ENCODE measurements at places on chromosomes 6 and 20.

DNA sequence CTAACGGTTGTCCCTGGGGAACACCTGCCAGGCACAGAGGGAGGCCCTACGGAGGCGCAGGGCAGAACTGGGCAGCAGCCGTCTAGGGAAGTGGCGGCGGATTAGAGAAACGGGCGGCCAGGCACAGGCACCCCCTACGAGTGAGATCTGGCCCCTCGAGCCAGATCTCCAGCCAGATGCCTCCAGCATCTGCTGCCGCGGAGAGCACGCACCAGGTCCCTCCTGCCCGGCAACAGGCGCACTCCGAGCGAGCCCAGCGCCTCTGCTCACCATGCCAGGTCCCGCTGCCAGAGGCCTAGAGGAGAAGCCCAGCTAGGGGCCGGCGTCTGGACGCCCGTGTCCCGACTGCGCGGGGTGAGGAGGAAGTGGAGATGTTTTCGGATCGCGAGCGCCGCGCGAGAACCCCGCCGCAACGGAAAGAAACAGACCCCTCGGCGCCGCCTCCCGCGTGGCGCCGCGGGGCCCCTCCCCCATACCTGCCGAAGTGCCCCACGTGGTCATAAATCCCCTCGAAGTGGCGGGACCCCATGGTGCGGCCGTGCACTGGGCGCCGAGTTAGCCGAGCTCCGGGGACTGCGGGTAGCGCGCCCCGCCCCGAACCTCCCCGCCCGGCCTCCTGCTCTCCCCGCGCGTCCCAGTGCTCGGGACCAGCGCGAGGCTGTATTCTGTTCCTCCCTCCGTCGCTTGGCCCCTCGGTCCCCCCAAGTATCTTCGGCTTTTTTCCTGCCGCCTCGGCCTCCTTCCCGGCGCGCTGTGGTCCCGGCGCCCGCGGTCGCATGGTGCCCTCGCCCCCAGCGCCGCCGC, at the start of gene SLC22A16:
Gene SLC22A16 (minus strand): TSS at position 568 of the 804 bp plus-strand sequence. CDS start 39 bp downstream, at position 529.
- DNase-seq, result peak; percentile 41

GRCh38 chr6:81939766-81940165, 187.3 kb upstream of the TENT5A start:
- no peak for DNase-seq

DNA sequence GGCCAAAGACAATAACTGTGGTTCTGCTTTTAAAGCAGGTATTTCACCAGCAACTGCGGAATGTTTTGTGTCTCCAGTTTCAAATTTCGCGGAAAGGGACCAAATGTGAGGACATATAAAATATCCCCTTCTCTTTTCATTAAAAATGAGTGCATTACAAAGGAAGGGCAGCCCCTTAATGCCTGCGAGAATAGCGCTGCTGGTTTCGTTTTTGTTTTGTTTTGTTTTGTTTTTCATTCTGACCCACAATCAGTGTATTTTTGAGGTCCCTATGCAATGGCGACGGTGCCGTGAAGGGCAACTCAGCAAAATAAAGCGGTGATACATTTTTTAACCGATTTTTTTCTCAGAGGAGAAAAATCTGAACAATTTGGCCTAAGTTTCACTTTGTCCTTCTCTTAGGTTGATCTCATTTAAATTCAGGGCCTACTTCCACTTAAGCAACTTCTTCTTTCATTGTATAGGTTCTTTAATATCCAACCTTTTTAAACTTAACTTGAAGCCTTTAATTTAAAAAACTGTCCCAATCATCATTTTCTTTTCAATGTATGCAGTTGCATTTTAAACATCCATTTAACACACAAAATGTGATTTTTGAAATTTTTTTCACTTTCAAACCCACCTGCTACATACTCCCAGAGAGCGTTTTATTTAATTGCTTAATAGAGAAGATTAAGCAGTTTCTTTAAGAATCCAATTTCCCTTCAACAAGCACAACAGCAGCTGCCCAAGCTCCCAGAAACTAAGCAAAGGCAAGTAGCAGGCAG, 2.9 kb upstream of the HIVEP2 start:
- no peak for DNase-seq

- DNase-seq, result no peak
Observed at GRCh38 chr6:130964808-130965604, 98.0 kb downstream of the EPB41L2 start.

DNA sequence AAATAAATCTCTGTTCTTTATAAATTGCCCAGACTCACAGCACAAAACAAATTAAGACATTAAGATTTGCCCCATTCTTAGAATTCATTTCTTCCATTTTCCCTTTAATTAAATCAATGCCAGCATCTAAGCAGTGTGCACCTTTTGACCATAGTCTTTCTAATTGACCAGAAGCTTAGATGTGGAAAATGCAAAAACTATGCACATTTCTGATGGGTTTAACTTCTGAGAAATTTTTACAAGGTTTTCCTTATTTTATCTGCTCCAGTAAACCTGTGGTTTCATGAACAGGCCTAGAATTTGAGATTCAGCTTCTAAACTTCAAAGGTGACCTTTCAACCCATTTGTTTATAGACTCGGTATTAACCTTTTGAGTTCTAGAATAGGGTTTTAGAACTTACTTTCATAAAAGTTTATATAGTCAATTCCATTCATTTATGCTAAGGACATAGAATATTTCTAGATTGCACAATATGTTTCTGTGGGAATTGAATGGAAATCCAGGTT, 437.8 kb upstream of the HSF2 start:
- no peak for DNase-seq

DNA sequence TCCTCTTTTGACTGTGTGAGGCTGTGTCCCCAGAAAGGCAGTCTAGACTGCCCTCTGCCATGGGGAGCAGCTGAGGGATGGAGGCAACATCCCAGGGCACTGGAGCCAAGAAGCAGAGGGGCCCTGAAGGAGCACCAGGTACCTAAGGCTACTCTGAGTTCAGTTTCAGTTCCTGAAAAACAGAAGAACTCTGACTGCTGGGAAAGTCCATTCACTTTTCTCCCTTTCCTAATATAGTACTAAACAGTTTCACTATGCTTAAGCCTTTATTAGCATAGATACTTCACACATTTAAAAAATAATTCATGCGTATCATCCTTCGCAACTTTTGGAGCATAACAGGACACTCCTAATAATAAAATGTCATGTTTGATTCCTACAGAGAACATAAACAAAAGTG, 130.0 kb downstream of the FOXC1 start:
- DNase-seq, result no peak
